ENCODE measurements at places on chromosomes 3 and 15.

- no peak for DNase-seq
Observed at GRCh38 chr3:53579636-53580035, 85.2 kb downstream of the CACNA1D start.

GRCh38 chr3:41106691-41107090 is 92.6 kb upstream of the CTNNB1 start:
- DNase-seq: no peak

DNA sequence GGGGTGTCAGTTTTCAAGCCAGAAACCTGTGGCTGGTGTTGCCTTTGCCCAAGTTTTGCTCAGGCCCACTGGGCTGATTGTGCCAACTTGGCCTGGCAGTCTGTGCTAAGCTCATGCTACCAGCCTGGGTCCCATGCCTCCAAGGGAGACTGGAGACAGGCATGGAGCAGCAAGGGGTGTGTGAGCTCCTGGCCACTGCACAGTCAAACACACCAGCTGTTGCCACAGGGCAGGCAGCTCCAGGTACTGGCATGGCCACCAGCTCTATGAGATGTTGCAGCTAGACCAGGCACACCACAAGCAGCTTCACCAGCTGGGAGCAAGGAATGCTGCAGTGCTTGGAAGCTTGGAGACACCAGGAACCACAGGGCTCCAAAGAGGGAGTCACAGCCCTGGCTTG is 638.8 kb downstream of the PLOD2 start:
- DNase-seq: no peak

- no peak for DNase-seq
Observed at GRCh38 chr15:29364426-29365078, 94.9 kb upstream of the NSMCE3 start.

DNA sequence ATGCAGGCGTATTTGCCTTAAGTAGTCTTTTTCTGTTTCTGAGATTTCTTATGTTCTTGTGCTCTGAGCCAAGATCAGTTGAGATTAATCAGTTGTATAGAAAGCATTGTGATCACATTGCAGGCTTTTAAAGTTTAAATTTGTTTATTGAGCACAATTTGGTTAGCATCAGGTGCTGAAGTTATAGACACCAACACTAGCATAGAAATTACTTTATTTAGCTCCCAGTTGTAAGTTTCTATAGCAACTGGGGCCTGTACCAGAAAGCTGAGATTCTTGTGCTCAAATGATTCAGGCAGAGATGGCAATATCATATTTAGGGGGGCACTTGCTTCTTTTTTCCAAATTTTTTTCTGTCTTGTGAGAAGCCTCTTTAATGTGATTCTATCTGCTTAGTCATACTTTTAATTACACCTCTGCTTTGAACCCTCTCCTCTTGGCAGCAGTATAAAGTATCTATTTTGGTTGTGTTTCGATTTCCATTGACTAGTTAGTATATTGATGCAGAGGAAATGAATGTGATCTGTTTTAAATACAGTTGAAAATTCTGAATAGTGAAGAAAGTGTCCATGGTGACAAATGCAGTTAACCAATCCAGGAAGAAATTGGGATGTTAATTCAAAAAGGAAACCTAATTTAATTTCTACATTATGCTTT is 241.7 kb upstream of the GBE1 start:
- no peak for DNase-seq

- DNase-seq: peak; percentile 13
Observed at GRCh38 chr15:55800216-55800615, 57.3 kb upstream of the PRTG start.

DNA sequence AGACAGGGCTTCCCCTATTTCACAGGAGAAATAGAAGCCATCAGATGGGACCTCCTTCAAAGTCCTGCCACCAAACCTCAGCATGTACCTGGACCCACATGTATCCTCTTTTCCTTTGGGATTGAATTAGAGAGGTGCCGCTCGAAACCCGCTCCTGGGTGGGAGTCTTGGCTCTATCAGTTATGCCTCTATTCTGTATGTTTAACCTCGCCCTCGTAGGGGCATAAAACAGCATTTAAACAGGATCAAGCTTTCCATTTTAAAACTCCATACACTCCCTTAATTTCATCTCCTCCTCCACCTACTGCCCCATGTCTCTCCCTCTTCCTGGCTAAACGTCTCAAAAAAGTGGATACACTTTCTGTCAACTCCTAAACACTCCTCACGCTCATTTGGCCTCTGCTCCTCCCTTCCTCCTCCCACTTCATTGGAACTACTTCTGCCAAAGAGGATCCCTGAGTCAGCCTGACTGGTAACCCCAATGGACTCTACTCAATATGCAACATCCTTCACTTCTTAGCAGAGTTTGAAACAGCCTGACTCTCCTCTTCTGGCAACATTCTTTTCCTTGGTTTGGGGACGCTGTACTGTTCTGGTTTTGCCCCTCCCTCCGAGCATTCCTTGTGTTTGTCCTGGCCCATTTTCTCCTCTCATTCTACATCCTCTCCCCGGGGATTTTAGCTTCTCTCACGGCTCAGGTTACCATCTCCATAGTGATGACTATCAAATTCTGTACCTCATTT is 23.0 kb upstream of the MUC20 start:
- DNase-seq: no peak

- DNase-seq: no peak
Observed at GRCh38 chr15:75738014-75738646, 25.5 kb upstream of the CSPG4 start.

- DNase-seq: no peak
Observed at GRCh38 chr3:120450600-120451271, at the start of gene FSTL1. Gene FSTL1 (minus strand): TSS chr3:120450992. CDS start chr3:120450746, 246 bp downstream.

DNA sequence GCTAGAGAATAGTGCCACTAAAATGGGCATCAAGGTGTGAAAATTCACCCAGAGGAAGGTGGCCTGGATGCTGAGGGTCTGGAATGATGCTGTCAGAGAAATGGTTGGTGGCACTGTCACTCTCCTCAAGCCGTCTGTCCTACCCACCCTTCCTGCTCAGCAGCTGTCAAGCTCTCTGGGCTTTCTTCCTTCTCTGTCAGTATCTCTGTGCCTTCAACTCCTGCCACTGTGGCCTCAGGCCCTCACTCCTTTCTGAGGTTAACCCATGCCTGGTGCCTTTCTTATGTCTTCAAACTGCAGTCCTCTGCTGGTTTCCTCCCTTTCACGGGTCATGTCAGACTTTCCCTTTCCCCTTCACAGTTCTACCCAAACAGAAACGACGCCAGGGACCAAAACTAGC is 4.4 kb downstream of the MYO5C start:
- no peak for DNase-seq

GRCh38 chr15:93327364-93327763 is 238.4 kb upstream of the RGMA start:
- DNase-seq: no peak

DNA sequence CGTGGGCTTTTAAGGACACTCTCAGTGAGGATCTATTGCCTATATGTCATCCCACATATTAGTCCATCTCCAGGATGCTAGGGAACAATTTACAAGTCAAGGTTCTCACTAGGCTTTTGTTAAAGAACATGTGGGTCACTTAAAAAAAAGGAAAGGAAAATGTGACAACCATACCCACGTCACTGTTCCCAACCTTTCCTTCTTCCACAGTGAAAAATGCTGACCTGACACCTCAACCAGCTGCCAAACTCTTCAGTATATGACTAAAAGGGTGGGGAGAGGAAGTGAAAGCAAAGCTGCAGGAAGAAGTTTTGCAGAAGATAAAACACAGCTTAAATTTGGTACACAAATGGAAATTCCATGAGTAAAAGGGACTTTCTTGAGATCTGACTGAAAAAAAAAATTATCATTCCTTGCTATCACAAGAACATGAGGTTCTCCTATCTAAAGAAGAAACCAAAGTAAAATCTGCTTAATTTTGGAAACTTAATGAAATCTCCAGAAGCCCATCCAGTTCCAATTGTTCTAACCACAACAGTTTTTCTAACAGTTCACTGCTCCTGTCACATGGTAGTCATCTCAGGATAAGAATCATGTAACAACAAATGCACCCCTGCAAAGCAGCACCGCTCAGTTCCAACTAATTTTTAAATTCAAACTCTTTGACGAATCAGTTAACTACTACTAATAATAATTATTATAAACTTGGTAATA is 117.0 kb upstream of the TSPAN3 start:
- DNase-seq: no peak

DNA sequence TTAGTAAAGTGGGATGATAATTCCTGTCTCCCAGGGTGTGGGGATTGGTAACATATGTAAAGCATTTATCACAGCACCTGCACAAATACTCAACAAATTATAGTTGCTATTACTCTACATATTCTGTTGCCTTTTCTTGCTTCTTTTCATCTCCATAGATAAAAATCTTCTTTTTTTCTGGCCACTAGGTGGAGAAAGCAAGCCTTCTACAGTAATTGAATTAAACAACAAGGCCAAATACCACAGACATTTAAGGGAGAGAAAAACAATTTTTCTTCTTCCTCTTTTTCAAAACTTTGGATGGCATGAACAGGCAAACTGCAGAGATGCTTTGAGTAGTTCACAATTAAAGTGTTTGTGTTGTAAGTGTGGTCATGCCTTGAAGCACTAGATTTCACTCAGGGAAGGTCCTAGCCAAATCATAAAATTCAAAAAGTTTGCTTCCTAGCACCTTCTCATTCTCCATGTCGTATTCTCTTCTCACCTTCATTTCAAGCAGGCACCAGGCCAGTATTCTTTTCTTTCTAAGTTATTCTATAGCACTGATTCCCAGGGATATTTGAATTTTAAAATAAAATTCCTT is 493.4 kb upstream of the TGFBR2 start:
- DNase-seq: no peak

DNA sequence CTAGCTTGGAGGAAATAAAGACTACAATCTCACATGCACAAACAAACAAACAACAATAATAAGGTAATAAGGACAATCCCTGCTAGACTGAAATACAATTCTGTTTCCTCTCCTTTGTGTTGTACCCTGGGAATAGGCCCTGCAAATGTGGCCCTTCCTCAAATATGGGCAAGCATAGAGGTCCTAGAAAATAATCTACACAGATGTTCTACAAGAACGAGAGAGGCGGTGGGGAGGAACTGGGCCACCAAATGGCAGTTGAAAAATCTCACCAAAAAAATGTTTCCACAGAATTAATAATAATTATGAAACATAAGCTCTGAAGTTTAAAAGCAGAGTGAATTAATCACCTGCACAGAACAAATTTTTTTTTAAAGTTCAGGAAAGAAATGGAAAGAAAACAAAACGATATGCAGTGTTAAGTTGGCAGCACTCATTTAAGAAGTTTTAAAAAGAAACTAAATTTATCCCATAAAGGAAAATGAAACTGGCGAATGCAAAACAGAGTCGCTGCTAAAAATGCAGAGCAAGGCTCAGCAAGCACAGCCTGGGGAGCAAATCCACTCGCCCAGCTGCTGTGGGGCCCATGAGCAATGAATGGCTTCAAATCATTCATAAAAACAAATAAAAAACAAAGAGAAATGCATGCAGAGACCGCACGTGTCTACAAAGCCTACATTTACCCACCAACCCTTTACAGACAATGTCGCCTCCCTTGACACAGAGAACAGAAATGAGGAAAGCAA is 475.4 kb downstream of the OCA2 start:
- no peak for DNase-seq

- no peak for DNase-seq
Observed at GRCh38 chr15:41957021-41957897, 15.1 kb downstream of the EHD4 start.

DNA sequence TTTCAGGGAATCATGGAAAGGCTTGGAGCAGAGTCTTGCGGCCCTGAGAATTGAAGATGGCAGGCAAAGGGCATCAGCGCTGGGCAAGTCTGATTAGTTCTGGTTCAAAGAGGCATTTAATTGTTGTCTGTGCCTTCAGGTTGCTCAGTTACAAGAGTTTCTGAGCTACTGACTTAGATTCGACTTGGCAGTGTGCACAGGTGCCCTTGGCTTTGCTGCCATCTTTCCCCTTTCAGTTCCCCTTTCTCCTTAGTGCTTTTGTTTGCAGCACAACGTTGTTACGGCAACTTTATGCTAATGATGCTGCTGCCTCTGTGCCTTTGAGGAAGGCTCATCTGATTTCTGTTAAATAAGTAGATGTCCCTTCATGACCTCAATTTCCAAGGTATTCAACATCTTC is 12.5 kb downstream of the P2RY14 start:
- no peak for DNase-seq

DNA sequence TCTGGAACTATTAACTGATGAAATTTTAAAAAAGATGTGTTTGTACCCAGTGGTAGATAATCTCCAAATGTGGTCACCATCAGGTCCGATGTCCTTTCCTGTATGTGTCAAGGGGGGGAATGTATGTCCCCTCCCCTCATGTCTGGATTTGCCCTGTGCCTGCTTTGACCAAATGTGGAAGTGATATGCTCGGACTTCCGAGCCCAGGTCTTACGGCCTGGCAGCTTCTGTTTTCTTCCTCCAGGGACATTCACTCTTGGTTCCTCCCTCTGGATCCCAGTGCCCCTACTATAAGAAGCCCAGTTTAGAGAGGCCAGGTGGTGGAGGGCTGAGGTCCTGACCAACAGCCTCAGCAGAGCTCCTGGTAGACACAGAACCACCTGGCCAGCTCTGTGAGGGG is 75.5 kb downstream of the CCR1 start:
- DNase-seq: no peak

DNA sequence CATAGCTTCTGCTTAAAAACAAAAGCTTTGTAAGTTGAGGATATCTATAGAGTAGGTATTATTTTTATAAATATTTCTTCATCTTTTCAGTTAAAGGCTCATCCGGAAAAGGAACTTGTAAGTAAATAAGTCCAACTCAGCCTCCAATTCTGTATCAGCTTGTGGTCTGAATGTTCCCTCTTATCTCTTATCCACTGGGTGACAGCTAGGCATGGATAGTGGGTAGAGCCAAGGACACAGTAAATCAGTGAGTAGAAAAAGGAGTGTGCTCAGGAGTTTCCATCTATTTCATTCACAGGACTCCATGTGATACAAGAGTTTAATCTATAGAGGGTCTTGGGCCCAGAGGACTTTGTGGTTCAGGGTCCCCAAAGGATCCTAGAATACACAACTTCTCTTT is 50.9 kb downstream of the FRMD5 start:
- DNase-seq: no peak

DNA sequence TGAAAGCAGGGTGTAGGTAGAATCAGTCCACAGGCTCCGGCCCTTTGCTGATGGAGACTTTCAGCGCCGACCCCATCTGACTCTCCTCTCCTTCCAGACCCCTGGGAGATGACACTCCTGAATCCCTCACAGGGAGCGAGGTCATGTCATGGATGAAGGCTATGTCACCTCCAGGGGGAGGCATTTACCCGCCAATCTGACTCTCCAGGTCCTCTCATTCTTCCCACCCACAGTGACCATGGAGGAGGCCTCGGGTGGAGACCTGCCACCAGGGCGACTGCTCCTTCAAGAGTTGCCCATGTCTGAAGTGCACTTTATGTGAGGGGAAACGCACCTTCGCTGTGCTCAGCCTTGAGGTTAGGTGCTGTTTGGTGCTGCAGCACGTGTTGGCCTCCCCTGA is 112.7 kb downstream of the KLF13 start:
- DNase-seq: no peak
